ENCODE measurements at places on chromosomes 5 and 9.

DNA sequence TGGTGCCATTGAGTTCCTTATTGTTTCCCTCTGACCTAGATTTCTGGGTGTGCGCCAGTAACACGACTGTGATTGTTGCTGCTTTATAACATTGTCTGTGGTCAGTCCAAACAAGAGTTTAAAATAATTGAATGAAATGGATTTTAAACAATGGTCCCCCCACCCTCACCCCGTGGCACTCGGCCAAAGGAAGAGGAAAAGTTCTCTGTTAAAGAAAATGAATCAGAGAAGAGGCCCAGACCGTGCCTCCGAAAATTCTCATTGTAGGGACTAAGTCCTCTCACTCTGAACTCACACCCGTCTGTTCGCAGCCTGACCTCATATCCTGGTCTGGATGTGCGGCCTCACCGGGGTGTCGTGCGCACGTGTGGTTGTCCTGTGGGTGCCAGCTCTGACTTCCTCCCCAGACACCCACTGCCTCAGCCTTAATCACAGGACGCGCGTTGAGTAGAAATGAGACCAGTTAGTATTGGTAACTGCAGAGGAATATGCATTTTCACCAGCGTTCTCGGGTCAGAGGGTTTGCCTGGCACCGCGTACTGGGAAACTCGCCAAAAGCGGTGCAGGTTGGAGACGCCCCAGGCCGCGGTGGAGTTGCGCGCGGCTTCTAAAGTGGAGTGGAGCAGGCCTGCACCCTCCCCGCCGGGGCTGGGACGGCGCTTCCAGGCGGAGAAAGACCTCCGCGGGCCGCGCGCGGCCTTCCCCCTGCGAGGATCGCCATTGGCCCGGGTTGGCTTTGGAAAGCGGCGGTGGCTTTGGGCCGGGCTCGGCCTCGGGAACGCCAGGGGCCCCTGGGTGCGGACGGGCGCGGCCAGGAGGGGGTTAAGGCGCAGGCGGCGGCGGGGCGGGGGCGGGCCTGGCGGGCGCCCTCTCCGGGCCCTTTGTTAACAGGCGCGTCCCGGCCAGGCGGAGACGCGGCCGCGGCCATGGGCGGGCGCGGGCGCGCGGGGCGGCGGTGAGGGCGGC, at the start of gene ABL1:
TSS of gene ABL1 (plus strand) at position 884 of the 966 bp plus-strand sequence. CDS start 193 bp downstream, outside the sequence.
- peak; percentile 70 for DNase-seq

GRCh38 chr5:23977365-23977764, 470.0 kb downstream of the PRDM9 start:
- DNase-seq = no peak

GRCh38 chr9:126616521-126616976, 2.8 kb downstream of the LMX1B start:
- DNase-seq = no peak

GRCh38 chr5:58969795-58970194, 386.9 kb downstream of the RAB3C start:
- DNase-seq = no peak

DNA sequence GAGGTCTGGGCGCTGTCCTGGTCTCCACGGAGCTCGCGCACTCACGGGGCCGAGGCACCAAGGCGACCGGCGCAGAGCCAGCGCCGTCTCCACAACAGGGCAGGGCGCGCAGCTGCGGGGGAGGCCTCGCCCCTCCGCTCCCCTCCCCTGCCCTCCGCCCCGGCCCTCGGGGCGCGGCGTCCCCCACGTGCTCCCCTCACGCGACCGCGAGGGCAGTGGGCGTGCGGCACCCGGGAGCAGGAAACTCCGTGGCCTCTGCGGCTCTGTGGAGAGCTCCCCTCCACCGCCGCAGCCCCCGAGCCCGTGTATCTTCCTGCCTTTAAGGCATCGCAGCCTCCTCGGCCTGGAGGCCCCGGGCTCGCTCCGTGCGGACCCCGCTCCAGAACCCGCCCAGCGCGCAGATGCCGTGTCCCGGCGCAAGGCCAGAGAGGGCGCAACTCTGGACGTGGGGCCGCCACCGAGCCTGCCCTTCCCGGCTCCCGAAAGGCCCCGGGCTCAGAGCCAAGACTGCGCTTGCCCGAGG, 708 bp upstream of the TUBB4B start:
- DNase-seq = peak; percentile 28

DNA sequence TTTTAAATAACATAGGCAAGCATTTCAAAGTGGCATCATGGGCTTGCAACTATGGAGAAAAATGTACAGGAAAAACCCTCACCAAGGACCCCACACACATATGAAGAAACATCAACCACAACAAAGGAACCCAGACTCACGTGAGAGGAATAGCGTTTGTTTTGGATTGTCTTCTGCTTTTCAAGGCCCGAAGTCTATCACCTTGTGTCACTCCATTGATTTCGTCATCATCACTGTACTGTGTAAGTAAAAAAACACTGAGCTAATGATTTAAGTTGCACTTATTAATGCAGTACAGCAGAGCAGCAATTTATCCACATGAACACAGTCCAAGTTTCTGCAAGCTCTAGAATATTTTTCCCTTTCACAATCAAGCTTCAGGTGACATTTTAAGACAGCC, 72.4 kb downstream of the HABP4 start:
- DNase-seq = no peak

- no peak for DNase-seq
Measured at GRCh38 chr9:120777229-120777628, 16.0 kb downstream of the FBXW2 start.

DNA sequence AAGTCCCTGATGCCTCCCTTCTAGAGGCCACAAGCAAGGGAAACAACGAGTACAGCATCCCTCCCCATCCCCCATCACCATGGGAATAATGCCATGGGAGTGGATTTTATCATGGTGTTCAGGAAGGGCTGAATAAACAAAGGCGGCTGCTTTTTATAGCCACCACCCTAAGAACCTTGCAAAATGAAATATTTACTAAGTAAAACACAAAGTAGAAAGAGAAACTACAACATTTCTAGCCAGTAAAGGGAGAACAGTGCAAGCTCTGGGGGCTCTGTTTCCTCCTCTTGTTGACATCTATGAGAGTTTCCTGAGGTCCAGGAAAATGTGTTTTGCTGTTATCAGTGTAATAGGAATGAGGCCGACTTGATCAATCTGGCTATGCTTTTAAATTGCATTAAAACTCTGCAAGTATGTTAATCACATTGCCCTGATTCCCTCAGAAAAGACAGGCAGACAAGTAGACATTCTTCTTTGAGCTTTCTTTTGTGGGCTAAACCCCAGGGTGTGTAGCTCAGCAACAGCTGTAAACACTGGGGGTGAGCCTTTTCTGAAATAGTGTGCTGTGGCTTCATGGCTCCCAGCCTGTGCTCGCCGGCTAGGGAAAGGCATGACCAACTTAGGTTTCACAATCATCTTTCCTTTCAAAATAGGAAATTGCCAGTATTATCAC, 31.1 kb downstream of the SV2C start:
- DNase-seq = no peak

GRCh38 chr5:116771466-116772151, 197.0 kb upstream of the SEMA6A start:
- DNase-seq = peak; percentile 83

- DNase-seq = no peak
Measured at GRCh38 chr5:16568875-16569580, 47.8 kb downstream of the RETREG1 start.

DNA sequence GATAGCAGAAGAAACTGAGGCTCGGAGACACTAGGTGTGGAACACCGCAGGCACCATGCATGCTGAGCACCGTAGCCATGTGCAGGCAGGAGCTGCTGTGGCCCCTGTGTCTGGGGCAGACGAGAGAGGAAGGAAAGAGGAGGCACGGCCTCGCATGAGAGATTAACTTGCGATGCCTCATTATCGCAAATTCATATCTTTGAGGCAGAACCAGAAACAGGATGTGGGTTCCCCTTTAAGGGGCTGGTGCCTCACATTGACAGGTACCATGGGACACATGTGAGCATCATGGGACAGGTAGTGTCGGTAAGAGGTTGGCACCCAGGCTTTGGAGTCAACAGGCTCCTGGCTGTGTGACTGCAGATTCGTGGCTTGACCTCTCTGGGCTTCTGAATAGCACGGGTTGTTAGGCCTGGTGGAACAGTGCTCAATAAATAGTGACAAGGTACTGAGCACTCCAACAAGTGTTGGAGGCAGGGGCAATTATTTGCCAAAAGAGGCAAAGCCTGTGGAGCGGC, 40.8 kb downstream of the NAIF1 start:
- no peak for DNase-seq

DNA sequence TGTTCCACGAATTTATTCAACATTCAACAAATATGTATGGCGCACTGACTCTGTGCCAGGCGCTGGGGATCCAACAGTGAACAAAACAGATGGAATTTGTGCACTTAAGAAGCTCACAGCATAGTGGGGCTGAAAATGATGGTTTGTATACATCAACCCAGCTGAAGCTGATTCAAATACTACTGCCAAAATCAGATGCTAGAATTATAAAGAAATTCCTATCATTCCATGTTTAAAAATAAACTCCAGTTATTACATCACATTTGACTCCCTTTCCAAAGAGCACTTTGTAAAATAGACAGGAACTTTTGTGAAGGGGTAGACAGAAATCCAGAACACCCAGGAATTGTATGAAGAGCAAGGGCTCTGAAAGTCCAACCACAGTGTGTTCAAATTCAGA, 54.1 kb downstream of the ZNF608 start:
- DNase-seq = no peak

DNA sequence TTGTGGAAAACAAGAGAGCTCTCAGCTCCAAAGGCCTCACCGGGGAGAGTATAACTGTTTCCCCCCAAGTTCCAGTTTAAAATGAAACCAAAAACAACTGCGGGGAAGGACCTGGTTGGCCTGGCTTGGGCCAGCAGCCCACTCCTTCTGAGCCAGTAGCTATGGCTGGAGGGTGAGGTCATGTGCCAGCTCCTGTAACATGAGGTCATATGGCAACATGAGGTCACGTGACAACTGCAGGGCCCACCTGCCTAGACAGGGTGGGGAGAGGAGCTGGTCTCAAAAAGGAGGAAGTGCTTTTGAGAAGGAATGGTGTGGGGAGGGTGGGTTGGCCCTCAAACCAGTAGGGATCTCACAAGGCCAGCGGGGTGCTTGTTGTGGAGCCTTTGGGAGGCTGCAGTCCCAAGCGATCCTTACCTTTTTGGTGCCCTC, 29.3 kb upstream of the CRB2 start:
- no peak for DNase-seq

- DNase-seq = no peak
Measured at GRCh38 chr9:70495514-70495913, 81.1 kb upstream of the KLF9 start.

- DNase-seq = no peak
Measured at GRCh38 chr5:175452166-175452565, 8.2 kb upstream of the DRD1 start.

- DNase-seq = peak; percentile 71
Measured at GRCh38 chr5:137563646-137564397, 64.7 kb upstream of the SPOCK1 start.

- no peak for DNase-seq
Measured at GRCh38 chr9:120770931-120771330, 22.3 kb downstream of the FBXW2 start.

DNA sequence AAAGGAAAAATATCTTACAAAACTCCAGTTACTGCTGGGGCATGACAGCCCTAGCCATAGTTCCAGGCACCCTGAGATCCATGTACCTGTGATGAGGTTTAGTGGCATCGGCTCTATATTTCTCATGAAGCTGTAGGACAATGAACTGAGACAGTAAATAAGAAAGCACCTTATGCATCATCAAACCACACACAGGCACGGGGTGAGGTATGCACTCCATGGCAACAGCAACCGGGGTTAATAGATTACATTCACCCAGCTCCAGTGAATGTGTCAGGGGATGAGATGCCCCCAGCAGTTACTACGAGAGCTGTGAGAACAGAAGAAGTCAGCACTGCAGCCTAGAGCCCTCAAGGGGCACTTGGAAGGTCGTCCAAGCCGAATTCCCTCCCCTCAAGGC, 162.0 kb upstream of the S1PR3 start:
- peak; percentile 23 for DNase-seq

DNA sequence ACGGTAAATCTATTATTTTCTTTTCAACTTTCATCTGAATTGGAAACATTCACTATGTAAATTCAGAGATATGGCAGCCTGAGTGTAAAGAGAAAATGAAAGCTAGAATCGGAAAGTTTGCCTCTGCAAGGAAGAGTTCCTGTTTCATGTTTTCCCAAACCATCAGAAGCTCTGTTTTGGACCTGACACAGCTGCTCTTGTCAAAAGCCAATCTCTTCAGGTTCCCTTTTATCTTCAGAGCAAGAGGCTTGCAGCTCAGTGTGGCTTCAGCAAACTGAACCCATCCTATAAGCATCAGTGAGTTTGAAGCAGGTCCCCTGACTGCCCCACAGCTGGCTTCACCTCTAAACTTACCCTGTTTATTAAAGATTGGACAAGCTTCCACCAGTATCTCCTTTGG, 1099.7 kb downstream of the DTWD2 start:
- no peak for DNase-seq

- DNase-seq = peak; percentile 55
Measured at GRCh38 chr9:114343471-114344187, 14.0 kb downstream of the ORM2 start.

DNA sequence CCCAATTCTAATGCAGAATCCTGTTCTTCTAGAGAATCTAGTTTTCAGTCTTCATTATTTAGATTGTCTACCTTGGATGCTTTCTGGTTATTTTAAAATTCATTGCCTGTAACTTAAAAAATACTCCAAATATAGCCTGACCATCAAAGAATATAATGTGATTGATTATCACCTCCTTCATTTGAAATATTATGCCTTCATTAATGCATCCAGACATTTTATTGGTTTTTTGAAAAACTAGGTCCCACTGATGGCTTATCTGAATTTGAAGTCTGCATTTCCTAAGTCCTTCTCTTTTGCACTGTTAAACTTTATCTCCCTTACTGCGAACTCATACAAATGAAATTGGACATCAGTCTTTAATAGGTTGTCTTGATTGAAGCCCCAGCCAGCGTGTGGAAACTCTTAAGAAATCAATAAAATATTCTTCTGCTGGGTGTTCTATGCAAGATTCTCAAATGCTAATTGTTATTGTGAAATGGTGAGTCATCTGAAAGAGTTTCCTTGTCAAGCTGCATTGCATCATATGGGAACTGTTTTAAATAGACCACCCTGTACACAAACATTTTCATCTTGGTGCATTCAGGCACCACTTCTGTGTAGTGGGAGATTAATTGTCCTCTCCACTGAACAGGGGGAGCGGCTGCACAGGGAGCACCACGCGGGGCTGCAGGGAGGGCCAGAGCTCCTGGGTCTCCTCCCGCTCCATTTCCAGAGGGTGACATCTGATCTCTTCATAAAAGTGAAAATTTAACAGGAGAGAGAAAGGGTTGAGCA, 92.3 kb upstream of the FANCC start:
- peak; percentile 91 for DNase-seq

GRCh38 chr5:174900240-174900865, 176.0 kb downstream of the MSX2 start:
- DNase-seq = peak; percentile 42

DNA sequence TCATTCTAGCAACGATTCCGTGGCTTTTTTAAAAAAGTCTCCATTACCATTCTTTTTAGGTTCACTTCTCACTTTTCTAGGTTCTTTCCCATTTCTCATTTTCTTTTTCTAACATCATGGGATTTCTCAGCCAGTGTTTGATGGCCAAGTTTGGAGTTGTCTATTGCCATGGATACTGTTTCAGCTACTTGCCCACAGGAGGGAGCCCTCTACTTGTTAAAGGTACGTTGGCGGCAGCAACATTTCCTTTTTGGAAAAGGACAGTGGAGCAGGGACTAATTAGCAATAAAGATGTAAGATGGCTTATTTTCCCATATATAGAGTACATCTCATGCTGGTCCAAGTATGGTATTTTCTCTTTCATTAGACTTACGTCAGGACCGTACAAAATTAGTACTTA, 2257.5 kb upstream of the C9orf72 start:
- DNase-seq = peak; percentile 44

- peak; percentile 42 for DNase-seq
Measured at GRCh38 chr5:4995014-4995413, 145.1 kb upstream of the ADAMTS16 start.
